ENCODE measurements at places on chromosomes 1 and 21. TPM values are rescaled to one million over a fixed set of nuclear protein-coding genes. Genes with fewer than 3 reads are reported as not detected.
A peak's percentile ranks its signal among the peaks of the same experiment; 100 is the strongest.

GRCh38 chr1:201136355-201137023, 9.5 kb upstream of the ASCL5 start:
- no peak for DNase-seq

DNA sequence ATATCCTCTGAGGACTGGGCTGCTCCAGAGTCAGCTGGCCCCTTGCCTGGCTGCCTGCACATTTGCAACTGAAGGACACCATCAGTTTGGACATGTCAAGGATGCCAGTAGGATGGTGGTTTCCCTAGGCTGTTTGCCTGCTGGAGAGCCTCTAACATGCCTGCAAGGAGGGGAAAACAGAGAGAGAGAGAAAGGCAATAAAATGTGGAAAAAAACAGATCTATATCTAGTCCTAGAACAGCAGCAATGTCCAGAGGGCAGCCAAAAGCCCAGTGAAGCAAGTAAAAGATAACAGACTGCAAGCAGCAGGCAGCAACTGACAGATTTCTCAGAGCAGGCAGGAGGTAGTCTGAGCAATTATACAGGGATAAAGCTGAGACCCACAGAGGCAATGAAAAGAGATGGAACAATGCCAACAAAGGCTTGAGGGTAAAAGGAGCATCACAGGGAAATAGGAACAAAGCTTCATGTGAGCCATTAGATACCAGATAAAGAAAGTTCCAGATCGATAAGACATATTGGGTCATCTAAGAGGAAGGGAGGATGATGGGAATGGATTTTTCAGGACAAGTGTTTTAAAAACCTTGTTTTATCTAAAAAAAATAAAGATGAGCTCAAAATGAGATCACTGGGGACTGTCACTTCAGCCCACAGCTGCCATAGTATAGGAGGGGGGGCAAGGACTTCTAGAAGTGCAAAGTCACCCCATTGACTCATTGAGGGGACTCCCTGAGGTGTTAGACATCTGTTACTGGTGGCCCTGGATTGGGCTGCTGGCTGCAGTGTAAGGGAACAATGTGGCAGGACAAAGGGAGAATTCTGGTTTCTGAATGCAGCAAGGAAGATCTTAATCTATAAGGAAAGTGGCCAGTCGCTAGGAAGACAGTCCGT, 38.6 kb upstream of the GADD45A start:
- DNase-seq: no peak

Gene AMPD1
- not detected for total RNA-seq

DNA sequence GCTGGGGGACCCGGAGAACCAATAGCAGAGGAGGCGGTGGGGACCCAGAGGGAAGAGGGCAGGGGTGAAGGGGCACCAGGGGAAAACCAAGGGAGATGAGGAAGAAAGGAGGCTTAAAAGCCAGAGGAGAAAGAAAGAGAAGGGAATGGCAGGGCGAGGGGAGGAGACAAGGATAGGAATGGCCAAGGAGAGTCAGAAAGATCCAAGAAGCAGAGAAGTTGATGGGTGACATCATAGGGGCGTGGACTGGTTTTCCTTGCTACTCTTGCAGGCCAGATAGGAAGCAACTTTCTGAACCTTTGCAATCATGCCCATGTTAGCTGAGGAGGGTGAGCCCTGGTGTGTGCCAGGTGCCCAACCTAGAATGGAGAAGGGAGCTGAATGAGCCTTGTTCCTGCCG, 5.4 kb downstream of the NPR1 start:
- DNase-seq: no peak

Gene NUP210L
- total RNA-seq: 0.07 TPM

Gene PLPPR5
- 0.31 TPM for total RNA-seq

Gene ADIPOR1
- total RNA-seq: 68.1 TPM

Gene OPRD1
- total RNA-seq: 0.75 TPM

GRCh38 chr1:151553659-151554058, 13.6 kb downstream of the TUFT1 start:
- DNase-seq: no peak

DNA sequence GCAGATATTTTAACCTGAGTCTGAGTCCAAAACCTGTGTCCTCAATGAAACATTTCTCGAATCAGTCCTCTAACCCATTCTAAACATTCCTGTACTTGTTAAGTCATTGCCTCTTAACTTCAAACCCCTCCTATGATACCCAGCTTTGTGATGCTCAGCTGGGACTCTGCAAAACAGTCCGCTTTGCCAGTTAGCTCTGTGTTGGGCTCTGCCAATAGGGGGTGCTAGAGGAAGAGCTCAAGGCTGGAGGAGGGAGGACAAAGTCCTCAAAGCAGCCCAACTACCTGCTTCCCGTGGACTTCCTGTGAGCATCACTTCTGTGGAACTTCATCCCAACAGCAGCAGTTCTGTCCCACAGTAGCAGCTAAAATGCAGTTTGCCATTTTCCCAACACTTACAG, 38.1 kb upstream of the SYT14 start:
- DNase-seq: peak; percentile 89

Gene PTAFR
- 0.72 TPM for total RNA-seq

Gene FMO1
- not detected for total RNA-seq

DNA sequence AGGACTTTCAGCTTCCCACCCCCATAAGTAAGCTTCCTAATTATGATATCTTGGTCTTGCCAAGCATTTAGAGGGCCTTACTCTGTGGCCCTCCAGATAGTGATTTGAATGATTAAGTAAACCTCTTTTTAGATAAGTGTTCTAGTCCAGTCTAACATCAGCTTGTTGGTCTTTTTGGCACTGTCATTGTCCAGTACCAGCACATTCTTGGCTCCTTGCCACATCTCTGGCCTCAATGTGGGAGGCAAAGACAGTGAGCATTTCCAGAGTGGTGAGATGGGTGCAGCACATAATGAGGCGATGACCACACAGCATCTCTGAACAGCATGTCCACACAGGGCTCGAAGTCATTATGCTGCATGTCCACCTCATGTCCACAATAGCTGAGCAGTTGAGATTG, 6.1 kb downstream of the CAPZA1 start:
- no peak for DNase-seq

Gene LHX8
- not detected for total RNA-seq

DNA sequence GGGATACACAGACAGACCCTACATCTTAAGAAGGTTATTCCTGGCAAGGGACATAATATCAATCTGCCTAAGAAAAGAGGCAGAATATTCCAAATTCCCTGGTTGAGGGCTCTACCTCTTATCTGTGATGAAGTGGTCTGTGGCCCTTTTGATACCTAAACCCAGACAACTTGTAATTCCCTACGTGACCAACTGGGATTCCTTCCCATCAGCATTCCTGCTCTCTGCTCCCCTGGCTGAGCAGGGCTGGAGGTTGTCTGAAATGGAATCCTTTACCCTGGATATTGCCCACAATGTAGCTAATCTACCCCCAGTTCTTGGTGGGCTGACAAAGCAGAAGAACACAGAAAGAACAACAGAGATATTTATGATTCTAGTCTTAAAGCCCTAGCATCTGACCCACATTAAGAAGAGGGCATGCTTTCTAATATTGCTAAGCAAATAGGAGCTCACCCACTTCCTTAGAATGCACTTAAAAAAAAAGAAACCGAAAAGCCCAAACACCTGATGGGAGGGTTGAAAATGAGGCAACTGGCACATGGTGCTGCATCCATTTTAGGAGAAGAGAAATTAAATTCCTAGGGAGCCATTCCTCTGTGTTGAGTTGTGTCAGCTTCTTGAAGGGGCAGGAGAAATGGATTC, 36.8 kb downstream of the GADD45A start:
- DNase-seq: no peak

DNA sequence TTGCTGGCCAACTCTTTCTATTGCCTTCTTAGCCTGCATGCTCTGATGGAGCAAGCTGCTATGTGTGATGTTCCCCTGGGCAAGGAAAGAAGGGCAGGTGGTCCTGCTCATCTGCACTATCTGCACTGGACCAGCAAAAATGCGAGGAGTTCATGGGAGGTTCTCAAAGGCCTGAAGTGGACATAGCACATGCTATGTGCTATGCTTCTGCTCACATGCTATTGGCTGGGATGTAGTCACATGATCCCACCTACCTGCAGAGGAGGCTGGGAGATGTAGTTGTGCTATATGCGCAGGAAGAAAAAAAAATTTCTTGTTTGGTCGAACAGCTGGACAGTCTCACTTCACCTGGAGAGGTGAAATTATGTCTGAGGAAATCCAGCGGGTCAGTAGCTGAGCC, 587.7 kb downstream of the MATN1 start:
- DNase-seq: no peak

DNA sequence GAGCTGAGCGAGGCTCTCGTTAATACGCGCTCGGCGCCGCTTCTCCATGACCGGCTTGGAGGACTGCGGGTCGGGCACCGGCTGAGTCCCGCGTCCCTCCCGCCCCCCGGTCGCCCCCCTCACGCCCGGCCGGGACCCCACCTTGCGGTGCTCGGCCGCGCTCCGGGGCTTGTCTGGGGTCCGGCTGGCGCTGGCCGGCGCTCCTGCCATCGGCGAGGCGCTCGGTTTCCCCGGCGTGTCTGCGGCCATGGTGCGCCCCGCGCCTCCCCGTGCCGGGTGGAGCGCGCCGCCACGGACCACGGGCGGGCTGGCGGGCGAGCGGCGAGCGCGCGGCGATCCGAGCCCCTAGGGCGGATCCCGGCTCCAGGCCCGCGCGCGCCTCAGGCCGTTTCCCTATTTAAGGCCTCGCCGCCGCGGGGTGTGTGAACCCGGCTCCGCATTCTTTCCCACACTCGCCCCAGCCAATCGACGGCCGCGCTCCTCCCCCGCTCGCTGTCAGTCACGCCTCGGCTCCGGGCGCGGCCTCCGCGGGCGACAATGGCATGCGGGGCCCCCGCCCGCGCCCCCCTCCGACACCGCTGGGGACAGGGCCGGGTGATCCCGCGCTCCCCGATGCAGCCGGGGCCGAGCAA, at the start of gene HES4:
TSS of gene HES4 (minus strand) at position 373 of the 632 bp plus-strand sequence. CDS start at position 249, 124 bp downstream.
- peak; percentile 97 for DNase-seq

DNA sequence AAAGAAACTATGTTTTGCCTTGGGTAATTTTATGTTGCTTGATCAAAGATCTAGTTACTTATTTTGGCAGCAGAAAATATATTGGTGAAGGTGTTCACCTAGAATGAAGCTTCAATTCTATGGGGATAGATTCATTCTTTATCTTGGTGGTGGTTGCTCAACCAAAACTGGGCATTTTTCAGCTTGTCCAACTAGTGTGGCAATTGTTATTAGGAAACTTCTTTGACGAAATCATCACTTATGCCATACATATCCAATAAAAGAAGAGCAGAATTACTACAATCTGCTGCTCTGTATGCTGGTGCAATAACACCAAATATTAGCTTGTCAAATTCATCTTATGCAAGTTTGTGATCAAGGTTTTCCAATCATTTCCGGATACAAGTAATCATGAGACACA, 26.8 kb upstream of the TMPRSS15 start:
- no peak for DNase-seq

DNA sequence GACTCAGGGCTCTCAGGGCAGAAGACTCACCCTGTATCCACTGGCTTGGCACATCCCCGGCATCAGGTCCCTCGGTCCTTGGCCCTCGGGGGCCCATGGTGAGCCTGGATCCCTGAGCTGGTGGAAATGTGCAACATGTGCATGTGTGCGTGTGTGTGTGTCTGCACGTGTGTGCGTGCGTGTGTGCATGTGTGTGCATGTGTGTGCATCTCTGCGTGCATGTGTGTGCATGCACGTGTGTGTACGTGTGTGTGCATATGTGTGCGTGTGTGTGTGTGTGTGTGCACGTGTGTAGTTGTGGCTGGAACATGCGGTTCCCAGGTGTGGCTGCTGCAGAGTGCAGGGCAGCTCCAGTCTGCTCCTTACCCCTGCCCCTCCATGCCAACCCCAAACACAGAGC, 51.3 kb downstream of the UMODL1 start:
- no peak for DNase-seq

DNA sequence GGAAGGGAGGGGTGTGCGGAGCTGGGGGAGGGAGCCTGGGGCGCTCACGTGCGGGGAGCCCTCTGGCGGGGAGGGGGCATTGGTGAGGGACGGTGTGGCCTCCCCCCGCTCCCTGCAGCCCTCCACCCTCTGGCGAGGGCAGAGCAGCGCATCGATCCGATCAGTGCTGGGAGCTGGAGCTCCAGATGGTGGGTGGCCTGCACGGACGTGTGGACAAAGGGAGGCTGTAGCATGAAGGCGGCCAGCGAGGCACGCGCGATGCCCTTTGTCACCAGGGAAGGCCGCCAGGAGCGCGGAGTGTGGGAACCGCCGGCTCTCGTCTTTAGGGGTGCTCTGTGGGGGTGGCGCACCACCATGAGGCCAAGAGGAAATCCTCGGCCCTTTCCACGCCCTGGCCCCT, 5.4 kb upstream of the HES5 start:
- no peak for DNase-seq

Gene C8B
- not detected for total RNA-seq

DNA sequence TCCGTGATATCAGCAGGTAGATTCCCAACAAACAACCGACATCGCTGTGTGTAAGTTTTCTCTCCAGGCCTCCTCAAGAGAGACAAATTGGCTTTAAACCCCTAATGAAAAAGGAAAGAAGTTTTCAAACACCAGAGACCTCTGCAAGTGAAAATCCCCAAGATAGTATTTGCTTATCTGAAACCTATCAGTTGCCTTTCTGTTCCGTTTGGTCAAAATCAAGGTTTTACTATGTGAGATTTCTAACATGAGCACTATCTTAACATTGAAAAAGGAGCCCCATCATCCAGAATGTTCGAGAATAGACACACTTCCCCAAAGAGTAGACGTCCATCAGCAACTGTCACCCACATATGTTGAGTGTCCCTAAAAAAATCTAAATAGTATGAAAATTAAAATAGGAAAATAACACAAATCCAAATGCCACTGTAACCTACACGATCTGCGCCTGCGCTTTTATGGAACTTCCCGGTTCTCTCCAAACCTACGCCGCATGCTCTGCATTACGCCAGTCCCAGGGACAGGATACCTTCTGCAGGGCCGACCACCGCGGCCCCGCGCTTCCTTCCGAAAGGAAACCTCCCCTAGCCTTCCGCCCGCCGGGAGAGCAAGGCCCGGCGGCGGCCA, 1.4 kb downstream of the SFPQ start:
- DNase-seq: no peak

DNA sequence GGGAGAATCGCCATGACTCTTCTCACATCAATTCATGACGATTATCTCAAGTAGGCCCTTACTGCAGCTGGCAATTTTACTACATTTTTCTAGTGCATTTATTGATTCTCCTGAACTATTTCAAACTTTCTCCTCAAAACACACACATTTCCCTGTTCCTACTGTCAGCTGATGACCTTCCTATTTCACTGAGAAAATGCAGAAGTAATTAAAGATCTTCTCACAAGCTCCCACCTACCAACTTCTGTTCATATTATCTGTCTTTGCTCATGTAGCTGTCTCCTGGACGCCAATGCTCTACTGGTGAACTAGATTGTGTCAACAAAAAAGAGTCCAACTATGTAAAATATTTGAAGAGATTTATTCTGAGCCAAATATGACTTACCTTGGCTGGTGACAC, 36.4 kb upstream of the FASLG start:
- DNase-seq: no peak

Gene GPR161
- 25.7 TPM for total RNA-seq

Gene KRTAP12-1
- total RNA-seq: not detected

- no peak for DNase-seq
Measured at GRCh38 chr1:119556423-119556822, 49.4 kb downstream of the HSD3B1 start.

- DNase-seq: no peak
Measured at GRCh38 chr1:206023695-206024094, at the start of gene CTSE. Gene CTSE, minus strand, starts transcription at chr1:206023895. Its CDS starts 104 bp downstream, at chr1:206023791.

GRCh38 chr1:54361342-54361741, 44.9 kb downstream of the SSBP3 start:
- DNase-seq: no peak

Gene TPTE
- not detected for total RNA-seq

- DNase-seq: no peak
Measured at GRCh38 chr1:42456754-42457089, 379 bp downstream of the PPCS start.

GRCh38 chr1:33516428-33516827, 44.0 kb downstream of the ZSCAN20 start:
- DNase-seq: peak; percentile 75

GRCh38 chr1:94792473-94793295, 27.5 kb upstream of the SLC44A3 start:
- no peak for DNase-seq
